Cortex of kidney (tissue), 1 donor: ENCODE measurements at places on chromosomes 7 and 10.

GRCh38 chr10:14837003-14837756 is 657 bp downstream of the CDNF start:
- DNase-seq, result no peak

DNA sequence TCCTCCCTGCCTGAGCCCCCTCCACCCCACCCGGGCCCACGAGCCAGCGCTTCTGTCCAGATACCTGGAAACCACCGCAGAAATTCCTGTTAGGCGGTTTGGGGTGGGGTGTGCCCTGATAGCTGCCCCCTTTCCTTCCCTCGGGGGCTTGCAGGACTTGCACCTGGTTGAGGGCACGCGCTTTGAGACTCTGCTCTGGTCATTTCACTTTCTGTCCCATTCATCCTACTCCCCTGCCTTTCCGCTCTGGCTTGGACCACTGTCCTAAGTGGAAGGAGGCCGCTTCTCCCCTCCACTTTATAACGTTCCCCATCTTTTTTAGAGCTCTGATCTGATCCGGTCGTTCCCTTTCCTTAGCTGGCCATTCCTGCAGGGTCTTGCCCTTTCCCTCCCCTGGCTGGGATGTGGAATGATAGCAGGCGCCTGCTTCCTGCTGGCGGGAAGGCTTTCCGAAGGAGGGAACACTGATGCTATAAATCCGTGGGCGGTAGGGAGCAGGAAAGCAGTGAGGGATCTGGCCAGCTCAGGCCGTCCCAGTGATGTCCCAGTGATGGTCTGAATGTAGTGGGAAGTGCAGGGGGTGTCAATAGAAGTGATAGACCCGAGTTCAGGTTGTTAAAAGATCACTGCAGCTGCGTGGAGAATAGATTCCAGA is 852 bp upstream of the PRKAR1B start:
- no peak for DNase-seq

DNA sequence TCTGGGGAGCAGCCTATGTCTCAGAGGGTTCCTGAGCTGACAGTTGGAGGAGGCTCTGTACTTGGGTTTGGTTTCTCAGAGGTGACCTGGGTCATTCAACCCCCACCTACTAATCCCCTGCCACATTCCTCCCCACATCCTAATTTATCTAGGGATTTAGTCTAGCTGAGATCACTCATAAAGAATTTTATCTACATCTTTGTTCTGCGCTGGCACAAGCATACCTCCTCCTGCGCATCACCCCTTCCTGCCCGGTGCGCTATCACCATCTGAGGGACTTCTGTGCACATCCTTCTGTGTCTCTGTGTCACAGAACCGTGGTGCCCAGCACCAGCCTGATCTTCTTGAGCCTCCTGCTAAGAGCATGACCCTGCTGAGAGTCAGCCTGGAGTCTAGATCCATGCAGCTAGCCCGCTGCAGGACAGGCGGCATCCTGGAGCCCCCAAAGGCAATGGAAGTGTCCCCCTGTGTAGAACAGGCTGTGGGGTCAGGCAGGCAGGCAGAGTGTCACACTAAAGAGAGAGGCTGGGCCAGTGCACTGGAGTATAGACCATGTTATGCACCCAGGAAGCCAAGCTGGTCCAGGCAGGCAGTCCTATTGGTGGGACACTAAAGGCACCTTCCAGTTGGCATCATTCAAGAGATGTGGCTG is 63.6 kb downstream of the ARHGAP22 start:
- no peak for DNase-seq

DNA sequence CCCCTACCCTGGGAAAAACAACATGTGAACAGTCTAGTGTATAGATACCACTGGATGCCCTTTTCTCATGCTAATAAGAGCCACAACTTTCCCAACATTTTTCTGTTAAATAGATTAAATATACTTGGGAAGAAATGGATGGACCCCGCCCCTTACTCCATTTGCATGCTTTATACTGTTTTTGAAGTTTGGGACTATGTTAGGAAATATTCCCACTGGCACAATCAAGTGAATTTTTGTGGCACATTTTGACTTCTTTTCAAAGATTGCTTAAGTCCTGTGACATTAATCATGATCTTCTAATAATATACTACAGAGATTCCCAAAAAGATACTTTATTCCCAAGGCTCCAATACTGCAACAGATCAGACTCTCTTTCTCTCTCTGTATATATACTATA is 216.6 kb downstream of the TWIST1 start:
- DNase-seq, result no peak

GRCh38 chr10:114749510-114749909 is 72.1 kb upstream of the FHIP2A start:
- no peak for DNase-seq
